ENCODE measurements at places on chromosomes 11 and 22. TPM values are rescaled to one million over a fixed set of nuclear protein-coding genes. Genes with fewer than 3 reads are reported as not detected.

Gene HORMAD2
- not detected for total RNA-seq

GRCh38 chr11:85698195-85698594, 12.2 kb upstream of the CCDC89 start:
- no peak for DNase-seq

- DNase-seq: no peak
These were observed 650 bp upstream of the CHID1 start for GRCh38 chr11:911031-911889.

Gene OR8D2
- total RNA-seq: not detected

DNA sequence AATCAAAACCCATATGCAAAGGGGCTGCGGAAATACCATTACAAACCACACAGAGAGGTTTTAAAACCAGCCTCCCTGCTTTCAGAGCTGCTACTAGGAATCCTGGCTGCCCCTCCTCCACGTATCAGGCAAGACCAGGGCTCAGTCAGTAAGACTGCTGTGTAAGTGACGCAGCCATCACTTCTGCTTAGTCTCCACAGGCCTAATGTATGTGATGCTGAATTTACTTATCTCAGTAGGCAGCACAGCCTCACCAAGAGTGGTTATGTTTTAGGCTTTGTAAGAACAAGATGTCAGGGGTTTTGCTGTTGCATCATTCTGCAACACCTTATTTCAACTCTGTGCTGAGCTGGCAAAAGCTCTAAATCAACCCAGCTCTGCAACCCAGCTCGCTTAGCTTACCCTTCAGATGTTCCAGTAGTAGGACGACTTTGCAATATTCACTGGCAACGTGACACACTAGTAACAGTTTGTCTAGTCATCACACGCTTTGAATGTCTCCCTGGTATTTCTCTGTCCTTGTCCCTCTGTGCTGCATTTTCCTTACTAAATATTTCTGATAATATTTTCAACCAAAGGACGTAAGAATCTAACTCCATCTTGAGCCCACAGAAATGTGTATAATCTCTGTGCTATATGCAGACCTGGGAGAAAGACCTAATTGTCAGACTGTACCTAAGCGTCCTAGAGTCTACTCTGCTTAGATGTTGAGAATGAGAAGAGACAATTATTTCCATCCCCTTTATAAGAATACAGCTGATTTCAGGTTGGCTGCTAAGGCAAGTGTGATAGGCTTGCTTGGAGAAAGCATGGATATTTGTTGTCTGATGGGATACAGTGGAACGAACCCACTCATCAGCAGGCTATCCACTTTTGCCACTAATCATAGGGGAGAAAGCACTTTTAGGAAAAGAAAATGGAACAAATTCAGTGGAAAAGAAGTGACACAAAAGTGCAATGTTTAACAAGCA, 72.2 kb downstream of the LARGE2 start:
- DNase-seq: no peak

DNA sequence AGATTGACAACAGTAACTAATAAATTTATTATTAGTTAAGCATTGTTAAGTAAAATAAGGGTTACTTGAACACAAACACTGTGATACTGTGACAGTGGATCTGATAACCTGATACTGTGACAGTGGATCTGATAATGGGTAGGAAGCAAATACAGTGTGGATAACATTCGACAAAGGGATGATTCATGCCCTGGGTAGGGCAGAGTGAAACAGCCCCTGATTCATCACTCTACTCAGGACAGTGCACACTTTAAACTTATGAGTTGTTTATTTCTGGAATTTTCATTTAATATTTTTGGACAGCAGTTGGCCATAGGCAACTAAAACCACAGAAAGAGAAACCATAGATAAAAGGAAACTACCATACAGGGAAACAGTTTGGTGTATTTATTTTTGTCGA, 60.8 kb upstream of the CTSC start:
- no peak for DNase-seq

Gene PATE4
- not detected for total RNA-seq

Gene OR8K1
- not detected for total RNA-seq

DNA sequence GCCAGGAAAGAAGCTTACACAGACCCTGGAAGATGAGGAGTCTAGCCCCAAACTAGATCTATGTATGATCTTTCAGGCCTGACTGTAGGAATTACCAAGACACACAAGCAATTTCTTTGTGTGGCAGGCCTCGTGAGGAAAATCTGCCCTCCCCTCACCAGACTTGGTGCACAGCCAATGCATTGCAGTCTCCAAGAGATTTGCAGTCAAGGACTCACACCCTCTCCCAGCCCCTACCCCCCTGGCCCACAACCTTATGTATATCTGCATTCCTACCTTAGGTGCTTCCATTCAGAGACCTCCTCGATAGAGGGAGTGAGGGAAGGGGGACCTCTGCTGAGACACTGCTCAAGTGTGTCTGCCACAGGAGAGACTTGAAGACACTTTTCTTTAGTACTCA, 9.8 kb downstream of the OR8B12 start:
- no peak for DNase-seq

DNA sequence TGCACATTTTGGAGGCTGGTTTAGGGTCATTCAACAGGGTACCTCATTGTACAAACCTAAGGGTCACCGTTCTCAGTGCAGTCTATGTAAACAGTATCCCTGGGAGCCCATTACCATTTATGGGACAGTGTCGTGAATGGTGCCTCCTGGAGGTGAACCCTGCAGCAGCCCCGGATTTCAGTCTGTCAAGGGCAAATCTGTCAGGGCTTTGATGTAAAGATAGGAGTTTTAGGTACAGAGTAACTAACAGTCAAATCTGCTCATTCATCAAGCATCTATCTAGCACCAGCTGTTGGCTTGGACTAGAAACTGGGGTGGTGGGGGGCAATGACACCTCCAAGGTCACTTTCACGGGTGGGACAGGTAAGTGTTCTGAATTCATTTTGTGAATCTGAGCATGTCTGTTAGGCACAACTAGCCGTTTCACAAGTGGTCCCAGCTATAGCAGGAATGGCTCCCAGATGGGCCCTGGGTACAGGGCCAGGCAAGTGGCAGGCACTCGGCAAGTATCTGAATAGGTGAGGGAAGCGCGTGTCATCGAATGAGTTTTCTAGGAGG, 63.6 kb downstream of the PARVG start:
- no peak for DNase-seq

GRCh38 chr11:82494988-82495432, 238.7 kb downstream of the FAM181B start:
- DNase-seq: no peak

Gene TEF
- 12.0 TPM for total RNA-seq

DNA sequence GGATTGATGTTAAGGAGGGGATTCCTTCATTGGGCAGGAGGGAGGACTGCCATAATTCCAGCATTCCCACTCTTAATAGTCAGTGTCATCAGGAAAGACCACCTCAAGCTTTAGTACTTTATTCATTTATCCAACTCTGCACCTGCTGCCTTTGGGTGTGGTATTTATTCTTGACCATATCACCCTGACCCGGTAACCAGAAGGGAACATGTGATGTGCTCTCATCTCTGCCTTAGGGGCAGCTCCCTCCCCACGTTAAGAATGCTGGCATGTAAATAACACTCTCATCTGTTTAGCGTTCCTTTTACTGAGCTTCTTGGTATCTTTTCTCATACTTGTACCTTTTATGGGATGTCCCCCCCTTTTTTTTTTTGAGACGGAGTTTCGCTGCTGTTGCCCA, 7.7 kb downstream of the CAT start:
- DNase-seq: no peak

- DNase-seq: no peak
These were observed 122.2 kb upstream of the RCN1 start for GRCh38 chr11:31968461-31969358.

Gene RFPL3
- not detected for total RNA-seq

DNA sequence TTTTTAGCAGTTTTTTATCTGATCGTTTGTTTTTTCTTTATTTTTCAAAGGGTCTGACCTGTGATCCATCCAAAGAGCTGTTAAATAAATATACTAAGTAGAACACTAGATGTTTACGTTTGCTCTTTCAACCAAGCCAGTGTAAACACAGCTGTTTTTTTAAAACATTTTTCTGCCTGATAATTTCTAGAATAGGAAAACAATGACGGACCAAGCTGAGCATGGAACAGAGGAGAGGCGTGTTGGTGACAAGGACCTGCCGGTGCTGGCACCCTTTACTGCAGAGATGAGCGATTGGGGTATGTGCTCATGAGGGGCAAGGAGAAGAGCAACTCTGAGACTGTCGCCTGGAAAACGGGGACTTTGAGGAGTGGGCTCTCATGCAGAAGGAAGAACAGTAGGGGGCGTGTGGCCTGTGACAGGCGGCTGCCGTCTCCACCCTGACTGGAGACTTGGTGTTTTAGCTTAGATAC, 28.6 kb upstream of the PANX2 start:
- DNase-seq: no peak

Gene C11orf52
- 1.5 TPM for total RNA-seq

DNA sequence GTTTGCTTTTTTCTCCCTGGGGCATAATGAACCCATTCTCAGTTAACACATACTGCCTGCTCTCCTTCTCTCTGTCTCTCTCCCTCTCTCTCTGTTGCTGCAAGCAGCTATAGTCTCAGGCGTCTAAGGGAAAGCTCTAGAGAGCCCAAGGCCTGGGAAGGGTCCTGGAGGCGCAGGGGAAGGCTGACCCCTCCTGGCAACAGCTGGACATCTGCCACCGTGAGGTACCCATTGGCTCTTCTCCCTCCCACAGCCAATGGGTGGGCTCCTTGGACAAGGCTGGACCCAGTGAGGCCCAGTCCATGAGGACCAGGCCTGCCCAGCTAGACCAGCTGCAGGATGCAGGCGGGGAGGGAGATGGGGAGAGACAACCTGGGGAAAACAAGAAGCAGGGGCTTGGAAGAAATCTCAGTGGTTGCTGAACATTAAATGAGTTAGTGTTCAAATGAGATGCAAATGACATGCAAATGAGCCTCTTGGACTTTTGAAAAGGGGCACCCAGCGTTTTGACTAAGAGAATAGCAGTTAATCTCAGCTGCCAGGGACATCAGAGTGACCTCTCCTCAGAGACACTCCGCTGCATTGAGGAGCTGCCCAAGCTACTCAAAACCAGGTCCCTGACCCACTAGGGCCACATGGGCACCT, 349.7 kb downstream of the BUD13 start:
- DNase-seq: no peak

- no peak for DNase-seq
These were observed 425.4 kb downstream of the ETS1 start for GRCh38 chr11:128161994-128162393.

Gene CNIH2
- 3.2 TPM for total RNA-seq

DNA sequence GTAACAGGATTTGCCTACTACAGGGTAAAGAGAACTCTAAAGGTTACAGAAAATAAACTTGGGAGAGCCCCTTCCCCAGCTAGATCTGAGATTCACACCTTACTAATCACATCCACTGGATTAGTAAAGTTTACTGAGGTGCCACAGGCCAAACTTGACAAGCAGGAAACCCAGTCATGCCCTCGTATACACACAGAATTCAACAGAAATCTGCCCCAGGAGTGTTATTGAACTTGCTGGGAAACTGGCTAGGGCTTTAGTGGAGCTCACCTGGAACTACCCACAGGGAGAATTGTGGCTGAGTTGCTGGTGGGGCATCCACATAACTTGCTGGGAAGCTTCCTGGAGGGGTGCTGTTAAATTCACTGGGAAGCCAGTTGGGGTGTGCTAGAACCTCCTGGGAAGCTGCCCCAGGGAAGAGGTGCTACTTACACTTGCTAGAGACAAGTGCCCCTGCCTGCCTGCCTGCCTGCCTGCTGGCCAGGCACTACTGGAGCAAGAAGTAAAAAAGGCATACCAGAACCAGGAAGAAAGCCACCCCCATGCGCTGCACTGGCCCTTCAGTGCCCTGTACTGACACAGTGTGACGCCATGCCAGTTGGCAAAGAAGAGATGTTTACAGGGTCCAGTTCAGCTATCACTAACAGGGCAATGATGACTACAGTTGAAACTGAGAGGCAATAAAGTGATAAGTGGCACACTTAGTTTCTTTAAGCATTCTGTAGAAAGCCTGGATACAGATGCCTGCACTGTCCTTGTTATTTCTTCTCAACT, 106.5 kb downstream of the ALX4 start:
- no peak for DNase-seq

GRCh38 chr11:72358466-72359405, 75.6 kb downstream of the CLPB start:
- DNase-seq: no peak

Gene CYP2D6
- 1.7 TPM for total RNA-seq

- DNase-seq: no peak
These were observed 3.3 kb downstream of the USP47 start for GRCh38 chr11:11845071-11845470.

GRCh38 chr11:128667873-128668272, 26.0 kb upstream of the FLI1 start:
- DNase-seq: no peak

GRCh38 chr11:93852242-93852641, 1.8 kb upstream of the VSTM5 start:
- peak; percentile 72 for DNase-seq

Gene TPBGL
- total RNA-seq: 1.7 TPM

Gene MS4A2
- total RNA-seq: 10.3 TPM

Gene GRIA4
- total RNA-seq: not detected

GRCh38 chr11:32758291-32758690, 36.2 kb downstream of the CCDC73 start:
- DNase-seq: no peak

Gene LDHAL6A
- not detected for total RNA-seq

DNA sequence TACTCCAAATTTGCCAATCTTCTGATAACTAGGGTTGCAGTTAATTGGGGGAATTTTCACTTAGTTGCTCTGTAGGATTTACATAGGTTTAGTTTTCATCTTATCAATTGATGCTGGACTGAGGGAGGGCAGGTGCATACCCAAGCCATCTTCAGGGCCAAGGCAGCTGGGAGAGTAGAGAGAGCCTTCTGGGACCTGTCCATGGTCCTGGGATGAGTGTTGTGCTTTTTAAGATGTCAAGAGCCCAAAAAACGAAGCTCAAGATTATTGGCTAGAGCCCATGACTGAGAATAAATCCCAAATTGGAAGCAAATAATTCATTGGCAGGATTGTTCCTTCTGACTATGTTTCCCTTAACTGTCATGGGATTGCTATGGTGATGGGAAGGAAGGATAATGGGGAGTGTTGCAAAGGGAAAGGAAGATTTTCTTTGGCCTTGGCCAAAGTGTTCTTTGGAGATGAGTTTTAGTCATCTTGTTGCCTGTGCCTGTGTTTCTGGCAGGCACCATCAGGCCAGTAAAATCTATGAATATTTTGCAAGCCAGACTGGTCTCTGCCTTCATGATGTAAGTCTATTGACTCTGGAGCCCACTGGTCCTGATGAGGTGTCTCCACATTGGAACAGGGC, 4.5 kb downstream of the SLC22A6 start:
- no peak for DNase-seq

Gene SCGB1A1
- total RNA-seq: not detected

GRCh38 chr22:29028468-29028867, 33.2 kb downstream of the C22orf31 start:
- no peak for DNase-seq

Gene IGLL1
- not detected for total RNA-seq

DNA sequence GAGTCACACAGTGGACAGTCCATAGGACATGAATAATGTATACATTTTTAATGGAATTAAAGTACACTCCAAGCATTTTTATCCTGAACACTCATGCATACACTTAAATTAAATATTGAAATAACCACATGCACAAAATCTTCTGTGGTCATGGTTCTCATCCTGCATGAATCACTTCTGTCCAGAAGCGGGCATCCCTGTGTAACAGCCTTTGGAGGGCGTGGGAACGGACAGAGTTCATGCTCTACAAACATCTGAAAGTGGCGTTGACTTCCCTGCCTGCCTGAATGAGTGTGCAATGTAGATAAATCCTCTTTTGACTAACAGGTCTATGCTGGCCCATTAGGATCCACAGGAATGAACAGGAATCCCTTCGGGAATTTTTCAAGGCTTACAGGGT, 780.2 kb downstream of the BRD1 start:
- DNase-seq: no peak

Gene GANAB
- total RNA-seq: 129 TPM

Data from vagina (tissue), 2 donors.